ENCODE measurements at places on chromosomes 4 and X.
A peak's percentile ranks its signal among the peaks of the same experiment; 100 is the strongest.

DNA sequence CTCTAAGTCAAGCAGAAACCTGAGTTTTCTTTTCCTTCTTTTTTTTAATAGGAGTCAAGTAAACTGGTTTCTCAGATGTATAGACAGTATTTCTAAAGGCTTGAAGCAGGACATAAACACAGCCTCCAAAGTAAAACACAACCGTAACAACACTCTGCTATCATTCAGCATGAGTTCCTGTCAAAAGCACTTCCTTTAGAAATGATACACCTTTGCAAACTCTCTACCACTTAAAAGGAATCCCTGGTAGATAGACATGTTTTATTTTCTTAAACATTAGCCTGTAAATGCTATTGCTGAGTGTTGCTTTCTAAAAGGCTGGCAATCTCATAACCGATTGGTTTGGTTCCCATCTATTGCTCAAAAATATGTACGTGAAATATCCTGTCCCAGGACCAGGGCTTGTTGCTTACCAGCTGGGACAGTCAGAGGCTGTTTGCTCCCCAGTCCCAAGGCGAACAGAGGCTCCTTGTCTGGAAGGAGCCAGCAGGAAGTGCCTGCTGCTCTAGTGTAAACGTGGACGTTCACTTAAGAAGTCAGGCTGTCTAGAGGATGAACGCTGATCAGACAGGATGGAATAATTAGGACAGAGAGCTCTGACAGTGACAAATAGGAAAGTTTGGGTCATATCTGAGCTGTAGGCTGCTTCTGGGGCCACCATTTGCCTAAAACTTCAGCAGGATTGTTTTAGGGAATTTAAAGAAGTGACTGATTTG, 173.9 kb upstream of the KLF3 start:
- DNase-seq, result no peak

DNA sequence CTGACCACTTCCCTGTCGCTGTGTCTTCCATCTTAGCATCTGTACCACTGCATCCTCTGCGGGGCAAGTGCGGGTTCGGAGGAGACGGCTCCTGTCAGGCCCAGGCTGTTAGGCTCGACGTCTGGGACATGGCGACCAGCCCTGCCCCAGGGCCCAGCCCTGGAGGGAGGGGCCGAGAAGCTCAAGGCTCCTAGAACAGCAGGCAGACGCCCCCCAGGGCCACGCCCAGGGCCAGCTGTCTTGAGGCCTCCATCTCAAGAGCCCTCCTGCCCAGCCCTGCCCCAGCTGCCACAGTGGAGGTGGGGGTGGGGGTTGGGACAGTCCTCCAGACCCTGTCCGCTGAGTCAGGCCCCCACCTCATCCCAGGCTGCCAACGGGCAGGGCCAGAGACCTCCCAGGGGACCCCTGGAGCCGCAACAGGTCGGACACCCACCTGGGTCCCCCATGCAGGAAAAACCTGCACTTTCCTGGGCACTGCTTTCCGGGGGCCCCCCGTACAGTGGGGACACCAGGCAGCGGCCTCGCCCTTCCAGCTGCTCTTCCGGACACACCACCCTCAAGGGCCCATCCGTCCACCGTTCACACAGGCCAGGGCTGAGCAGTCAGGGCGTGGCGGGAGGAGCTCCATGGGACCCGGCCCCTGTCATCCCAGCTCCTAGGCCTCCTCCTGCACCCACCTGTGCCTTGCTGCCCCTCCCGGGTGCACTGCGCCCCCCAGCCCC, 83.1 kb downstream of the FAM53A start:
- DNase-seq, result no peak

GRCh38 chrX:43551590-43551989, 104.5 kb upstream of the MAOA start:
- no peak for DNase-seq

GRCh38 chrX:10501611-10502010, 118.8 kb downstream of the MID1 start:
- DNase-seq, result no peak

DNA sequence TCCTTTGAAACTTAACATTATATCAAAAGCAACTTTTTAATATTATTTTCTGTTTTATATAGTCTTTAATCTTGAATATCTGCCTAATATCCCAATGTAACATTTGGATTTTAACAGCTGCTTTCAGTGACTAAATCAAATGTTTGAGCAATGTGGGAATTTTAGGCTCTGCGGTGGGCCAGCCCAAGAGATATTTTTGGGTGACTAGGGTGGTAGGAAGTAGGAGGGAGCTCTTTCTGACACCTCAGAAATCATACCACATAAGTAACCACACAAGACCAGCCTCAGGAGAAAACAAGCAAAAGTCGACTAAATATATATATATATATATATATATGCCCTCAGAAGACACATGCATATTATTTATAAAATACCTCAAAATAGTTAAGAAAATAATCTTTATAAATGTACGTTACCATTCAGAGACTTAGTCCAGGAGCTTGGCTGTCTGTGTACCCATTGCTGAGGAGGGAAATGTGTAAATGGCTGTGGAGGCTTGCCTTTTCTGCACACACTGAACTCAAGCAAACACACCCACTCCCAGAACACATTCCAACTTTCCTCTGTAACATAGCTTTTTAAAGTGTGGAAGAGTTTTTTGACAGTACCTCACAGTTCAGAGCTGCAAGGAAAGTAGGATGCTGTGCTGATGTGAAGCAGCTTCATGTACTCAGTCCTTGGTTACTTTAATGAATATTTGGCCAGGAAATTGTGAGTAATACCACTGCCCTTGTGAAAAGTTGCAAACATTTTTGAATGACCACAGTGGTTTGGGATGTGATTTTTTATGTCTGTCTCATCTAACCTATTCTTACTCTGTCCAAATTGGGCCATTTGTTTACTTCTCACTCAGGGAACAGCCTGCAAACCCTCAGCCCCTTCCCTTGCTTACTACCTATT, at the start of gene RTL3:
Gene RTL3, minus strand, starts transcription at position 484 of the 900 bp plus-strand sequence. CDS start 908 bp downstream, outside the sequence.
- no peak for DNase-seq

GRCh38 chr4:83013420-83013867, 2.8 kb upstream of the LIN54 start:
- no peak for DNase-seq

GRCh38 chr4:118909173-118909956, 20.7 kb downstream of the SYNPO2 start:
- no peak for DNase-seq

GRCh38 chr4:136742333-136742732, 790.0 kb downstream of the PCDH18 start:
- DNase-seq, result no peak

- DNase-seq, result no peak
These were observed 343.6 kb upstream of the TACR3 start for GRCh38 chr4:104063341-104063740.

- no peak for DNase-seq
These were observed 106.8 kb upstream of the SLC4A4 start for GRCh38 chr4:71232056-71232430.

GRCh38 chr4:108586778-108587177, 33.6 kb upstream of the RPL34 start:
- DNase-seq, result no peak

- no peak for DNase-seq
These were observed 29.7 kb upstream of the FGF2 start for GRCh38 chr4:122796801-122797404.

DNA sequence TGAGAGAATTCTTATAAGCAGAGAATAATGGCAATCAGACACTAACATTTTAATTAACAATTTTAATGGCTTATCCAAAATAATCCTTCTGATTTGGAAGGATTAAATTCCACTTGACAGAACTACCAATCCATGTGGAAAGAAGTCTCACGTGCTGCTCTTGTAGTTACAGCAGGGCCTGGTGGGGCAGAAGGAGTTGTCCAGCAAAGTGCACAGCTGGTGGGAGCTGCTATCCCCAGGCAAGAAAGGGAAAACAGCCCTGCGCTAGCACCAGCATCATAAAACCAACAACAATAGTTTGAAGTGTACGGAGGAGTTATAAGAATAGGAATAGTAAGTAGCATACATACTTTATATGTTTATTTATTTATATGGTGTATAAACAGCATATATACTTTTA, 127.4 kb upstream of the TRIM2 start:
- DNase-seq, result no peak

- no peak for DNase-seq
These were observed 160.6 kb upstream of the RPS6KA3 start for GRCh38 chrX:20427173-20427770.

- no peak for DNase-seq
These were observed 350.0 kb downstream of the GALNTL6 start for GRCh38 chr4:172163215-172163614.

DNA sequence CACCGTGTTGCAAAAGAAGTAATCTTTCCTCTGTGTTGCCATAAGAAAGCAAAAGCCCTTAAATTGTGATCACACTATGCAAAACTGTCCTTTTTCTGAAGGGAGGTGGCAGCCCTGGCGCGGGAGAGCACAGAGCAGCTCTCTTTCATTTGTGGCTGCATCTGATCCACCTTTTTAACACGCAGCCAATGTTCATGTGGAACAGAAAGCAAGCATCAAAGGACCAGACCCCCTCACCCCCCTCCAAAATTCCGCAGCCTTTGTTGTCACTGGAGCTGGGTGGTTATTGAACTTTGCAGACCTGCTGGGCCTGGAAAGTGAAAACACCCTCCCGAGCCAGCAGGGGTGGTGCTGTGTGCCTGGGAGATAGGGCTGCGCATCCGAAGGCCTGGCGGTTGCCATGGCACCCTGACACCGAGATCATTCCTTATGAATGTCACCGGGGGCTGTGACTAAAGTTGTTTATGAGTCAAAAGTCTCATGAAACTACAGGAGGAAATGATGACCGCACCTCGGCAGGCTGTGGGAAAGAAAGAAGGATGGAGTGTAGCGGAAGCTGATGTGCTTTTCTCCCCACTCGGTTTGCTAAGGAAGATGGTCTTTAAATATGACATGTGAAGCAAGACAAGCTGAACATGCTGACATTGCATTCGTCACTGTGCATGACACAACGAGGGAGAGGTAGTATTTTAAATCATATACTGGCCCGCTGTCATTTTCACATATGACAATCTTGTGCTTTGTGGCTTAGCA, 367.4 kb downstream of the UNC5C start:
- peak; percentile 8 for DNase-seq

DNA sequence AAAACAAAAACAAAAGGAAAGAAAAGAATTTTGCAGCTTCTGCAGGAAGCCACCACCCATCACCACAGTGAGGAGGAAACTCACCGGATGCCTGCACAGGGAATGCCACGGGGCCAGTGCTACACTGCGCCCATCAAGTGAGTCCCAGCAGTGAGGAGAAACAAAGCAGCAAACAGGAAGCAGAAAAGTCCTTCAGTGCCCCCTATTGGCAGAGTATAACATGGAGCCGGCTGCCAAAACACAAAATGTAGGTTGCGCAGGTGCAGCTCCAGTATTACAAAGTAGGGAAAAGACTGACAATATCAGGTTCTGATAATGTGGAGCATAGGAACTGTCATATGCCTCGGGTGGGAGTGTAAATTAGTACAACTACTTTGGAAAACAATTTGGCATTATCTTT, 23.3 kb upstream of the SCML2 start:
- DNase-seq, result peak; percentile 4

Data from activated naive CD8-positive, alpha-beta T cell treated with anti-CD3 and anti-CD28 coated beads for 36 hours (primary cell).